Mesothelial cell of epicardium (in vitro differentiated cells): ENCODE measurements at places on chromosomes 5 and 9. TPM values are rescaled to one million over a fixed set of nuclear protein-coding genes. Genes with fewer than 3 reads are reported as not detected.

GRCh38 chr5:127707209-127707608, 4.0 kb downstream of the CCDC192 start:
- no peak for DNase-seq

DNA sequence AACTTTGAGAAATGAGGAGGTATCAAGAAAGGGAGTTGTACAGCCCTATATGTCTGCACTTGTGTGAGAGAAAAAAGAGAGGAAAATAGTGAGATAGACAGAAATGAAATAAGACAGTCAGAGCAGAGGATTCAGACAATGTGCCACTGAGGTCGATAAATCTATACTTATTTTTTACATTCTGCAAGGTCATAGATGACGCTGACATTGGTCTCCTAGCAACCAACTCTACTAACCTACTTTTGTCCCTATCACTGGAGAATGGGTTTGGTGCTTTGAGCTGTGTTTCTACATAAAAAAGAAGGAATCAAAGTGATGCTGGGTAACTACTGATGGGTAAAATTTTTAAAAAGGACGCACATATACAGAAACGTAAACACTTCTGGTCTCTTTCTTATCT, 573.3 kb upstream of the RORB start:
- DNase-seq: no peak

DNA sequence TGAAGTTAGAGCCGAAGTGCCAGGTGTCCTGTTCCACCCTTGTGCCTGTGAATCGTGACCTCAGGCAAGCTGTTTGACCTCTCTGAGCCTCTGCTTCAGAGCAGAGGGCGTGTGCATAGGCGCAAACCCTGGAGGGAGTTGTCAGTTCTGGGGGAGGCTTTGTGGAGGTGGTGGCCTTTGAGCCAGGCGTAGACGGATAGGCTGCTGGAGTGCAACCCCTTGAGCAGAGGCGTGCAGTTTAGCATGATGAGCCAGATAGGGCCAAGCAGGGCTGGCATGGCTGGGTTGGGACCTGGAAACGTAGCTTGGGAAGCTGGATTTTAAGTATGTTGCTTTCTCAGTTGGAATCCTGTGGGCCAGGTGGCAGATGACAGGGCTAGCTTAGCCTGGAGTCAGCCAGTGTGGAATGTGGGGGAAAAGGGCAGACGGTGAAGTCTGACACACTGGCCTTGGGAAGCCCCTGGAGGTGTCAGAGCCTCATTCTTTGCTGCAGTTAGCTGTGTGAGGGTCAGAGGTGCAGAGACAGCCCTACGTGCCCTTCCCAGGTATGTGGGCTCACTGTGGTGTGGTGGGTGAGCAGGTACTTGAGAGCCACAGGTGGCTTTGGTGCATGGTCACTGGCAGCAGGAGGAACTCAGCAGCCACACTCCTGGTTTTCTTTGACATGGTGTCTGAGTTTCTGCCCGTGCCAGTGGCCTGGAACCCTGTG, 93.4 kb downstream of the DAB2IP start:
- no peak for DNase-seq

DNA sequence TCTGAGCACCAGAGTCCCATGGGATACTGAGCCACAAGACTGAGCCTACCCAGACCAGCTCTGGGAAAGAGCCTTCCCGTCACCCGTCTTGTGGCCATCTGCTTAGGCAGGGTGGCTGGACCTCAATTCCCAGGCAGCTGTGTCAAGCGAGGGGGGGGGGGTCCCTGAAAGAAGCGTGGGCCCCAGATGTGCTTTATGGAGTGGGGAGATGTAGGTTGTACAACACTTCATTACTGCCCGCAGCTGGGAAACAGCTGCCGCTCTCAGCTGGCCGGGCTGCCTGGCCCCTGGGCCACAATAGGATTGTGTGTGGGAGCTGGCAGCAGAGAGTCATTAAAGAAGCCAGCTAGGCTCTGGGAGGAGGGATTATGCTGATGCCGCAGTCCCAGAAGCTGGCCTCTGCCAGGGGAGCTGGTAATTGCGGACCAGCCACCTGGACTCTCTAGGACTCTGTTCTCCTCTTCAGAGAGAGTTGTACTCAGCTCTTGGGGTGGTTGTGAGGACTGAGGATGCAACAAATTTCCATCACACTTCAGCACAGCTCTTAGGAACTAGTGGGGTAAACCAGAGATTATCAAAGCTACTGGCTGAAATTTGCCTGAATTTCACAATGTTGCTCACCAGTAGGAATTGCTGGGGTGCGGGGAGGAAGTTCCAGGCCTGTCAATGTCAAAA, 145.4 kb downstream of the GADD45G start:
- DNase-seq: no peak

- DNase-seq: no peak
These were observed 458.6 kb upstream of the CLINT1 start for GRCh38 chr5:158317507-158317906.

GRCh38 chr9:3993773-3994172, 306.1 kb downstream of the GLIS3 start:
- DNase-seq: no peak

- DNase-seq: no peak
These were observed 12.4 kb upstream of the TENT4A start for GRCh38 chr5:6700685-6701355.

- no peak for DNase-seq
These were observed 190.7 kb downstream of the KCTD16 start for GRCh38 chr5:144361406-144361805.

DNA sequence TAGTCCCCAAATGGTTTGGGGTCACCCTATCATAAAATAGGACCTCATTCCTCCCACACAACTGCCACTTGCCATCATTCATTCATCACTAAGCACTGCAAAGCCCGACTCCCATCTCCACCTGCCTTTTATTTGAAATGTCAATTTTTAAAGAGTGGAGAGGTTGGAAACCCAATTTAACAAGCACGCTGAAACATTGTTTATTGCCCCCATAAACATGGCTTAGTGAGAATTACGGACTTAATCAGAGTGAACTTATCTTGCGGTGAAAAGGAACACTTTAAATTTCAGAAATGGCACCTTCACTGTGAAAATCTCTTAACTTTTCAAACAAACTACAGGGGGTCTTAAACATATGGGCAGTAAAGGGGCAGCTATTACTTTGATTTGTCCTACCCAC, 241.1 kb downstream of the CRB2 start:
- DNase-seq: no peak

GRCh38 chr5:74143151-74143550, 497.4 kb downstream of the ENC1 start:
- no peak for DNase-seq

DNA sequence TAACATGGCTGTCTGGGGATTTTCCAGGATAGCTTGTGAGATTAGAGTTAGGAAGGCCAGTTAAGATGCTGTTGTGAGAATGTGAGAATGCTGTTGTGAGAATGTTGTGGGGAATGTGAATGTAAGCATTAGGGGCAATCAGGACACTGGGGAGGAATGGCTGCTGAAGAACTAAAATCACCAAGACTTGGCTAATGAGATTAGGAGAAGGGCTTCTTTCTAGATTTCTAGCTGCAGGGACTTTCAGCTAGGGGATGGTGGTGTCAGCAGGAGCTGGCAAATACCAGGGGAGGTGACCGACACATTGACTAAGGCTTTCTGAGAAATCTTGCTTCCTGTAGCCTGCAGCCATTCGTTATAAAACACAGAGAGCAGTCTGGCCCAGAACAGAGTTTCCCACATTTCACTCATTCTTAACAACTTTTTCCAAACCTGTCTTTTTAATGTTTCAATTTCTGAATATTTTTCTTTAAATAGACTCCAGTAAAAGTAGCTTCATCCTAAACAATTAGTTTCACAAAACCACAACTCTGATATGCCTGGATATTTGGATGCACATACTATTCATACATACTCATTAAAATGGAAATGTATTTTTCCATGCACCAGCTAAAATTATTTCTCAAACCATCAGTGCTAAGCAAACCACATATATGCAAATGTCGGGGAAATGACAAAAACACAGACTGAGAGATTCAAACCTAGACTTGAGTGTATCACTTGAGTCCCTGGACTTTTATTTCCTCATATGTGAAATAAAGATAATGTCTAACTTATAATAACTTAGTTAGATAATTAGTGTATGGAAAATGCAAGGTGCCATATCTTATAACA, 89.3 kb upstream of the TNC start:
- DNase-seq: no peak

- DNase-seq: no peak
These were observed 911.2 kb downstream of the EFNA5 start for GRCh38 chr5:106759581-106759980.

- no peak for DNase-seq
These were observed 316.5 kb downstream of the DIRAS2 start for GRCh38 chr9:90325913-90326653.

DNA sequence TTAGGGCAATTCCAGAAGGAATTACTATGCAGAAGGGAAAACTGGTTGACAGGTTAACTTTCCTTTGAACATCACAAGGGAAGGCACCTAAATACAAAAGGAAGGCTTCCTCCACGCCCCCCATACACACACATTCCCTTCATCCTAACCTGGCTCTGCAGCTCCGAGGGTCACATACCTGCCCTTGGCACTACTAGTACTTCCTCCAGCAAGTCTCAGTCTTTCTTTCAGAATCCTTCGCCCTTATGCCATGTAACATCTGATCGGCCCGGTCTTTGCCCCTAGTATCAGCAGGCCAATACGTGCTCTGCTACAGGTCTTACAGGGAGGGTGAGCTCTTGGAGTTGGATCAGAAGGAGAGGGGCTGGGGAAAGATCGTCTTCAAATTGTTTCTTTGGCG, 1.6 kb upstream of the MARCHF6 start:
- no peak for DNase-seq

DNA sequence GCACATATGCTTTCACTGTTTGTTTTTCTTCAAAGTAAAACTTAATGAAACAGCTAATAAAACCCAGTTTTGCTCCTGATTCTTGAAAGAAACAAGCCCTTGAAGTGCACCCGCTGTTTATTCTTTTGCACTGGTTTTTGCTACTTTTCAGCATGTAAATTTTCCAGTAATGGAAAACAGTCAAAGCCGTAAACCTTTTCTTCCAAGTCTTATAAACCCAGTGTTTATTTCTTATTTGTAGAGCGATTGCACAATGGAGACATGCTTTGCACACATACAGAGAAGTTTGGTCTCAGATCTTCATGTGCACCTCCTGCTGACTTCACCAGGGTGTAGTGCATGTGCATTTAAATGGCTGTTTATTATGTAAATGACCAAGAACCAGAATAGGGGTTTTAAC, 51.8 kb downstream of the ATG10 start:
- no peak for DNase-seq

GRCh38 chr5:170892196-170892595, 30.4 kb downstream of the RANBP17 start:
- DNase-seq: no peak

GRCh38 chr5:131672776-131673175, 37.7 kb upstream of the RAPGEF6 start:
- no peak for DNase-seq

DNA sequence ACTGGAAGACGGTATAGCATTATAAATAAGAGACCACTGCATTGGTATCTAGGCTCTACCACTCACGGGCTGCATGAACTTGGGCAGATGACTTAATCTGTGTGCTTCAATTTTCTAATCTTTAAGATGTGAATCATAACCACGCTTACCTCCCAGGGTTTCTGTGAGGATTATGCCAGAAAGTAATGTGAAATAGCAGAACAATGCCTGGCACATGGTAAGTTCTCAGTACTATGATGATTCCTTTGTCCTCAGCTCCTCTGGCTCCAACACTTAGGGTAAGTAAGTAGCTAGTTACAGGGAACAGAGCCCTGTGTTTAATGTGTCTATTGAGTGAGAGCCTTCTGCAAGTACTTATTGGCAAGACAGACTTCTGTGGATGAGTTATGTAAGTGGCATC, 31.1 kb downstream of the POU4F3 start:
- DNase-seq: no peak

DNA sequence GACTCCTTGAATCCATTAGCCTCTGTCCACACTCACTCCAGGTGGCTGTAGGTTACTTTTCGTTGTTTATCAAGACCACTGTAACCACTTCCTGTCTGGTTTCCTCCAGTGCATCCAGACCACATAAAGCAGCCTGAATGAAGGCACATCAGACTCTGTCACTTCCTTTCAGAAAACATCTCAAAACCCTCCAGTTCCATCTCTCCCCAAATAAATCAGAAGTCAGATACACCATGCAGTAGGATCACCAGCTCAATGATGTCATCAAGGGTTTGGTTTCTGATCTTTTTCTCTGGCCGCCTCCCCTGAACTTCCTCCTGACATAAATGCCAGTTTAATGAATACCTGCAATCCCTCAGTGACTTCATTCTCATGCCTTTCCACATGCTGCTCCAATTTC, 161.2 kb downstream of the ZNF462 start:
- no peak for DNase-seq

DNA sequence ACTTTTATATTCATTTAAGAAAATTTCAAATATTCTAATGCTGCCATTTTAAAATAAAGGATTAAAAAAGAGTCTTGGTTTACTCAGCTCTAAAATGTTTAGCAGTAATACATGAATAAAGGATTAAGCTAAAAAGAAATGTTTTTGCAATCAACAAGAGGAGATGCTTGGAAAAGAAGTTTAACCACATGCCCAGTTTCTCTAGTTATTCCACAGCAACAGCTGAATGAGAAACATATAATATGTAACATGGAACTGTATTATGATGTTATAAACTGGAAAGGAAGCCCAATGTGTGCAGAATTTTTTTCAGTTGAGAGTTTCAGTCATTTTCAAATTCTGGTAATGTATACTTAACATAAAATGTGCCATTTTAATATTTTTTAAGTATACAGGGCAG, 76.5 kb upstream of the ALDH1A1 start:
- no peak for DNase-seq

- no peak for DNase-seq
These were observed 116.8 kb downstream of the ADAMTS6 start for GRCh38 chr5:65364907-65365306.

DNA sequence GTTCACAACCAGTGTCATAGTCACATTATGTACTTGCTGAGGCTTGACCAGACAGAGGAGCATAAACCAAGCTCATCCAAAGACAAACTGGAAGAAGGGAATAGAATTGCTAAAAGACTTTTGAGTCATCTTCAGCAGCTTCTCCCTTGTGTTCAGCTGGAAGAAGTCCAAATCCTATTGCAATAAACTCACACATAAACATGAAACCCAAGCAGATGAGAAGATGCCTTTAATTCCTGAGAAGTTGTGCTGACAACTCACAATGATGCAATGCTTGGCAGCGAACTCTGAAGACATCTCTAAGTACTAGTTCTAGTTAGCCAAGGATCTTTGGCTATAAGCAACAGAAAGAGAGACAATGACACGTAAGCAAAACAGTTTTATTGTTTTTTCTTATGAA, 642.1 kb downstream of the KCTD16 start:
- DNase-seq: no peak

P4HA2 gene
- 66.3 to 68.7 TPM (median 66.9 TPM) in 3 replicates for total RNA-seq

ARID3C gene
- total RNA-seq: 0.42 to 0.80 TPM in 2 of 3 replicates, not detected in the other

GRM6 gene
- not detected in 3 replicates for total RNA-seq

HACD4 gene
- total RNA-seq: 3.0 TPM in 3 replicates

CNTFR gene
- 25.9 to 28.9 TPM (median 27.0 TPM) in 3 replicates for total RNA-seq

DRD1 gene
- total RNA-seq: 0.34 to 0.54 TPM (median 0.40 TPM) in 3 replicates

RNF145 gene
- total RNA-seq: 88.8 to 93.1 TPM (median 91.4 TPM) in 3 replicates

NR5A1 gene
- 0.25 TPM in 1 of 3 replicates, not detected in the others for total RNA-seq

ANXA2R gene
- 1.4 to 1.9 TPM (median 1.7 TPM) in 3 replicates for total RNA-seq

INSL4 gene
- not detected in 3 replicates for total RNA-seq

NXNL2 gene
- total RNA-seq: 2.0 to 2.6 TPM (median 2.2 TPM) in 3 replicates

NRARP gene
- 7.4 to 9.6 TPM (median 9.2 TPM) in 3 replicates for total RNA-seq
